HTR-8/SVneo (cell line): ENCODE measurements at places on chromosomes 11 and 22.

DNA sequence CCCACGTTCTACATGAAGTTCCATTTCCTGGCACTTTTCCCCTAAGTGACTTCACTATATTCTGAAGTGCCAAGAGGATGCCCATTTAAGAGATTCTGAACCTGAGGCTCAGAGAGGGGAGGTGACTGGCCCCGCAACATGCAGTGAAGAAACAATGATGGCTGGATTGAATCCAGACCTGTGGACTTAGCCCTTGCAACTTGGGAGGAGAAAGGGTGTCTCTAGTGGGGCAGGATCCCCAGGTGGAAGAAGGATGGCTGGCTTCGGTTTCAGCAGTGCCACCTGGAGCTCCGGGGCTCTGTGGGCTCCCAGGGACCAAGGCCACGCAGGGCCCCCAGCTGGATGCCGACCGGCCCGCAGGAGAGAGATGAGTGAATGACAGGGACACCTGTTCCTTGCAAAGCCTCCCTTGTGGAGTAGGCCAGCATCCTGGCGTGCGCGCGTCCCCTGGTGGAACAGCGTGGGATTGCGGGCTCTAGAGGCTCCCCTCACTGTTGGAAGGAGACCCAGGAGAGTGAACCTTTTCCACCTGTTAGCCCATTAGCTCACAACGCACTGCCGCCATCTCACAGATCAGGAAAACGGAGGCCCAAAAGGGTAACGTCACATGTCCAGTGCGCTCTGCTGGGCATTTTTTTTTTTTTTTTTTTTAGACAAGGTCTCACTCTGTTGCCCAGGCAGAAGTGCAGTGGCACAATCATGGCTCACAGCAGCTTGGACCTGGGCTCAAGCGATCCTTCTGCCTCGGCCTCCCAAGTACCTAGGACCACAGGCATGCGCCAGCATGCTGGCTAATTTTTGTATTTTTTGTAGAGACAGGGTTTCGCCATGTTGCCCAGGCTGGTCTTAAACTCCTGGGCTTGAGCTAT is 104.7 kb downstream of the KIAA1671 start:
- DNase-seq, result peak; percentile 59

GRCh38 chr22:35510481-35510934 is 30.1 kb upstream of the RASD2 start:
- DNase-seq, result no peak

DNA sequence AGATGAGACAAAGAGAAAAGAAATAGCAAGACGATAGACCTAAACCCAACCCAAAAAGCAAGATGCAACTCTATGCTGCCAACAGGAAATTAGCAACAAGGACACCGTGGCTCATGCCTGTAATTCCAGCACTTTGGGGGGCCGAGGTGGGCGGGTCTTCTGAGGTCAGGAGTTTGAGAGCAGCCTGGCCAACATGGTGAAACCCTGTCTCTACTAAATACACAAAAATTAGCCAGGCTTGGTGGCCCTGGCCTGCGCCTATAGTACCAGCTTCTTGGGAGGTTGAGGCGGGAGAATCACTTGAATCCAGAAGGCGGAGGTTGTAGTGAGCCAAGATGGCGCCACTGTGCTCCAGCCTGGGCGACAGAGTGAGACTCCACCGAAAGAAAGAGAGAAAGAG is 24.3 kb upstream of the IL10RA start:
- no peak for DNase-seq

- DNase-seq, result no peak
Observed at GRCh38 chr11:16337421-16338213, 18.7 kb downstream of the SOX6 start.

DNA sequence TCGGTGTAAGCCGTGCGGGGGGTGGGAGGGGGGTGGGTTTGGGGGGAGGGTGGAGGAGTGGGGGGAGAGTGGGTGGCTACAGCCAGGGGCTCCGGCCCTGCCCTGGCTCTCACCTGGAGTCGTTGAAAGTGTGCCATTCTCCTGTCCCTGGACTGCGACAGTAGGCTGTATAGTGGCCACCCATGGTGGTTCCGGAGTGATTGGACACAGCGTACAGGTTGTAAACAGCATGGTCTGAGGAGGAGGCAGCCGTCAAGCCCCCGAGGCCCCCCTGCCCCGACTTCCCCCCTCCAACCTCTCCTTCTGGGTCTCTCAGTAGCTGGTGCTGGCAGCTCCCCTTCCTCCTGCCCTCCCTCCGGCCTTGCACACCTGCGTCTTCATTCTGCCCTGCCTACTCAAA is 10.6 kb upstream of the MFRP start:
- DNase-seq, result no peak
